Endothelial cell (in vitro differentiated cells): ENCODE measurements at places on chromosomes 6 and 20. TPM values are rescaled to one million over a fixed set of nuclear protein-coding genes. Genes with fewer than 3 reads are reported as not detected.

DNA sequence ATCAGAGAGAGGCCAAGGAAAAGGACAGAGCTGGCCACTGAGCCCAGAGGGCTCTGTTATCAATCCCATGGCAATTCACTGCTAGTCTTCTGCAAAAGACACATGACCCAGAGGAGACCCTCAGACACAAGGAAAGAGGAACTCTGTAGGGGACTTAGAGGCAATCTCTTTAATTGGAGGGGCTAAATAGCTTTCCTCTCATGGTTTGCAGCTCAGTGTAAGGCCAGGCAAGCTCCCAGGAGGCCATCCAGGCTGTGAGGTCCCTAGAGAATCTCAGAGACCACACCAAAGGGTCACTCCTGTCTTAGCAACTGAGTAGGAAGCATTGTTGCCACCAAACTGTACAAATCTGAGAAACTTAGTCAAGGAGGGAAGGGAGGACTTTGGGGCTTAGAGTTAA lies 10.0 kb upstream of the HLA-DOA start:
- DNase-seq: no peak

- no peak for DNase-seq
Measured at GRCh38 chr6:89357390-89357789, 4.9 kb upstream of the UBE2J1 start.

- no peak for DNase-seq
Measured at GRCh38 chr6:45813943-45814342, 201.7 kb downstream of the CLIC5 start.

- peak; percentile 55 for DNase-seq
Measured at GRCh38 chr6:33080127-33081089, 4.6 kb downstream of the HLA-DPB1 start.

DNA sequence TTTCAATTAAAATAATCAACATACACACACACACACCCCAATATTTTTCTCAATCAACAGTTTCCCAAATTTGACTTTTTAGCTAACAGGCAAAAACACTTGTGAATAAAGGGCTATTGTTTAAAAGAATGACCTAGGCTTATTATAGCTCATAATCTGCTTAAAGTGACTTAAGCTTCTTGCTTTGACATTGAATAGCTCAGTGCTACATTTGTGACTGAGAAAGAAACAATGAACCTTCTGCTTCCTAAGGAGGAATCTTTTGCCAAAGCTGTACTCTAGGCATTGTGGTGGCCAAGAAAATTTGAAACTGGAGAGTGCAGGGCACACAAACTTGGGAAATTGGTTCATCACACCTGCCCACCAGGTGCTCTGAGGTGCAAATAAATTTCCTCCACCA lies 282.0 kb downstream of the SYNE1 start:
- no peak for DNase-seq

SLC24A3 gene
- total RNA-seq: 0.15 TPM

GRCh38 chr6:118207947-118208346 lies 300.9 kb downstream of the SLC35F1 start:
- no peak for DNase-seq
